AML-193 (cell line): ENCODE measurements at places on chromosomes 1 and 21.

GRCh38 chr1:194295685-194296084 is 1109.3 kb upstream of the B3GALT2 start:
- DNase-seq = peak; percentile 39

- DNase-seq = peak; percentile 41
These were observed 96.9 kb upstream of the AKT3 start for GRCh38 chr1:243946946-243947345.

DNA sequence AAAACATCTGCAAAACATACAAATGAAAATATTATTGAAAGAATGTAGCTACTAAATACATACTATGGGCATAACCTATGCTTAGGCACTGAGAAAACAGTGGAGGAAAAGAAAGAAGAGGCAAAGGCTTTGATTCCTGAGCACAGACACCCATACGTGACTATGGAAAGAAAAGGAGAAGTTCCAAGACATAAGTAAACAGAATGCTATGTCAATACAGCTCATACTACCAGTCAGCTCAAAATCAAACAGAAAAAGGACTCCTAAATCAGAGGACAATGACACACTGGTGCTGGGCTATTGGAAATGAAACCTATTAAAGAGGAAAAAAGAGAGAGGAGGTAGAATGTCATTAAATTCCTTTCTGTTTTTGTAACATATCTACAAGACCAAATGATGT is 225.4 kb downstream of the SMYD3 start:
- DNase-seq = no peak

GRCh38 chr21:41578716-41579115 is 70.8 kb upstream of the TMPRSS2 start:
- no peak for DNase-seq

DNA sequence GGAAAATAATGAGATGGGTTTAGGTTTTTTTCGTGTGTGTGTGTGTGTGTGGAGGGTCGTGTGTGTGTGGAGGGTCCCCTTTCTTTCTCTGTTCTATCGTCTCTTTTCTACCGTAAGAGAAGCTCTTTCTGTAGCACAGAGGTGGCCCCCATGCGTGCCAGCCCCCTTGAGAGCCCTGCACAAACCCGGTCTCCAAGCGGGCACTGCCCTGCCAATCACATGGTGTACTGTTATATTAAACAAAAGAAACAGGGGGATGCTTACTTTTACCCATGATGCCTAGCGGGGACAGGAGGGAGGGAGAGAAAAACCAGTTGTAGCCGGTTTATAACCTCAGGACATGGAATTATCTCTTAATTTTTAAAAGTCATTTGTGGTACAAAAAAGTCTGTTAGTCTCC is 41.0 kb downstream of the GATAD2B start:
- no peak for DNase-seq

DNA sequence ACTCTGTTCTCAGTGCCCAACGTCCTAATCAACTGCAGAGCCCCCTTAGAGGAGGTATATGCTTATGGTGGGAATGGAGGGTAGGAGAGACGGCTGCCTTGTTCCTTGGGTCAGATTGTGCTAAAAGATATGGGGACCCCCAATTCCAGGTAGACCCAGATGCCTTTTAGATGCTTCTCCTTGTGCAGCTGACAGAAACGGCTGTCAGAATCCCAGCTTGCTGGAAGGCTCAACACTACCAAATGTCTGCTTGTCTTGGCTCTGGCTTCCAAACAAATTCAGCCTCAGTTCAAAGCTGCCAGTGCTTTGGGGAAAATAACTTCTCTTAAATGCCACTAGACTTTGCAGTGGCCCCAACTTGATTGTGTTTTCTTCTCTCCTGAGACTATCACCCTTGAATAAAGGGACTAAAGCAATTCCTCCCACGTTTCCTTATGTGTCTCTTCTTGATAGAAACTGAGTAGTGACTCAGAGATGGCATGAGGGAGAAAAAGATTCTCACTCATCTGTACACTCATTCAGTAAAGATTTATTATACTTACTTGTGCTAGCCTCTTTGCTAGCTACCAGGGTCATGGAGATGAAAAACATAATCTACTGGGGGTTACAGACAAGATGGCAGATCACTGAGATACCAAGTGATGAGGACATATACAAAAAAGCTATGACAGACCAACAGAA is 3.4 kb upstream of the RNF19B start:
- no peak for DNase-seq

GRCh38 chr1:25173809-25174340 is 58.4 kb downstream of the SYF2 start:
- DNase-seq = no peak

- DNase-seq = no peak
These were observed 300.0 kb downstream of the CHRM3 start for GRCh38 chr1:239686386-239686785.

- no peak for DNase-seq
These were observed 58.2 kb upstream of the DMRTB1 start for GRCh38 chr1:53400761-53401674.

DNA sequence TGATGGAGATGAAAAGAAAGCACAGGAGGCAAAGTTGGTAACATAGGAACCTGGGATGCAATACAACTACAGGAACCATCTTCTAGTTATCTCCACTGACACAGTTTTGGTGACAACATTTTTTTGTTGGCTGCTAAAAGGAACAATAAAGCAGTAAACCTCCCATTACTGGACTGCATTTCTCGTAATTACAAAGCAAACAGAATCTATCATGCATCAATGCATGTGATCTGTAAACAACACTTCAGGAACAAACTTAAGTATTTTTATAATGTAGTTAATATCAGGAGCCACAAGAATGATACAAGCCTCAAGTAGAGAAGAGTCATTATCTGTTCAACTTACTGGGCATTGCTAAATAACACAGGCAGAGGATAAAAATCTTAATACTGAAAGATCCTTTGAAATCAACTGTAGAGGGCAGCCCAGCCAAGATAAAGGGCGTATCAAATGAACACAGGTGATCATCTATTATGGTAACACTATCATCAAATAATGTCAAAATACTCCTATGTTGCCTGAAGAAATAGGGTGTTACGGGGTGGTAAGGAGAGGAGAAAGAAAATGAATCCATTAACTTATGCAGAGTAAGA is 193.3 kb downstream of the EIF4G3 start:
- DNase-seq = peak; percentile 12

GRCh38 chr1:243831463-243831862 is 18.6 kb downstream of the AKT3 start:
- DNase-seq = no peak

GRCh38 chr1:90133133-90133532 is 138.2 kb downstream of the ZNF326 start:
- peak; percentile 13 for DNase-seq

GRCh38 chr21:36545776-36546511 is 66.0 kb upstream of the CLDN14 start:
- no peak for DNase-seq

- DNase-seq = no peak
These were observed 26.1 kb downstream of the ARMH1 start for GRCh38 chr1:44700573-44700972.

DNA sequence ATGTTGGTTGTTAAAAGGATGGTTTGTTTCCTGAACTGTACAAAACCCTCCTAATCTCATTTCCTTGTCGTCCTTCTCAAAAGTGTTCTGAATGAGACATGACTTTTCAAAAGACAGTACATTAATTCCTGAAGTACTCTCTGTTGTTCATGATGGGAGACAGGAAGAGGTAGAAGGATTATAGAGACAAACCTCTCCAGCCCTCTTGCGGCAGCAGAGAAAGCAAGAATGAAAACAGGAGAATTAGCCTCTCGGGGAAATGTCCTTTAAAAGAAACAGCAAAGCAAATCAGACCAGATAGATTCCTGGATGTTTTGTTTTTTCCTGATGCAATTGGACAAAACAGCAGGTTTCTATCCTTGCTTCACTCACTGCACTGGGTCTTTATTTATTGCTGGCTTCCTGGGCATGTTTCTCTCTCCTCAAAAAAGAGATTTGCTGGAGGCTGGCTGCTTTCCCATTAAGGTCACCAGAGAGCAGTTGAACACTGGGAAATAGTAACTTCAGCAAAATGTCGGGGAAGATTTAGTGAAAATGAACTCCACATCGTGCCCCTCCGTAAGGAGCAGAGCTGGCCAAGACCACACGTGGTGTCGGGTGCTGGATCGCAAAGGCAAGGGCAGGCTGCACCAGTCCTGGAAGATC is 145.8 kb upstream of the SYT6 start:
- no peak for DNase-seq
